ENCODE measurements at places on chromosomes 1 and 21. TPM values are rescaled to one million over a fixed set of nuclear protein-coding genes. Genes with fewer than 3 reads are reported as not detected.

DNA sequence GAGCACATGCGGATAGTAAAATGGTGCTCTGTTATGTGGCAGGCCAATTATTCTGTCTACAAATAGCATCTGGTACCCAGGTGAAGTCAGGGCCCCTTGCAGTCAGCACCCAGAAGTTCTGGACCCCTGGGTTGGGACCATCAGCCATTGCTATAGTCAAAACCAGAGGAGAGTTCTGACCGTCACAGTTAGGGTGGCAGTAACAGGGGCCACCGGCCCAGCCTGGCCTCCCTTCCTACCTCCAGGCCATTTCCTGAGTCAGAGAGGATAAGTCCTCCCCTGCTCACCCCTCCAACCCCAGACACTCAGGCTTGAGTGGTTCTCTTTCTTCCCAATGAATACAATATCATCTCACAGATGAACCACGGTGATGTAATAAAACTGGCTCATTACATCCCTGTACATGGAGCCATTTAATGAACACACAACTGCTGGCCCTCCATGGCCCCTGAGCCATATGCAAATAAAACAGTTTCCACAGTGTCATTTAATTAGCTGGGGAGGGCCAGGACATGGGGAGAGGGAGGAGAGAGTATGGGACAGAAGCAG lies 673.6 kb downstream of the MATN1 start:
- no peak overlapping the region for H3K27ac ChIP-seq
- no peaks in the 10 kb centered on the region for H3K4me1 ChIP-seq
- peaks cover 28% of the 10 kb centered on the region for H3K27me3 ChIP-seq
- DNase-seq: peak; percentile 34
- no peaks in the 10 kb centered on the region for H3K36me3 ChIP-seq

DNA sequence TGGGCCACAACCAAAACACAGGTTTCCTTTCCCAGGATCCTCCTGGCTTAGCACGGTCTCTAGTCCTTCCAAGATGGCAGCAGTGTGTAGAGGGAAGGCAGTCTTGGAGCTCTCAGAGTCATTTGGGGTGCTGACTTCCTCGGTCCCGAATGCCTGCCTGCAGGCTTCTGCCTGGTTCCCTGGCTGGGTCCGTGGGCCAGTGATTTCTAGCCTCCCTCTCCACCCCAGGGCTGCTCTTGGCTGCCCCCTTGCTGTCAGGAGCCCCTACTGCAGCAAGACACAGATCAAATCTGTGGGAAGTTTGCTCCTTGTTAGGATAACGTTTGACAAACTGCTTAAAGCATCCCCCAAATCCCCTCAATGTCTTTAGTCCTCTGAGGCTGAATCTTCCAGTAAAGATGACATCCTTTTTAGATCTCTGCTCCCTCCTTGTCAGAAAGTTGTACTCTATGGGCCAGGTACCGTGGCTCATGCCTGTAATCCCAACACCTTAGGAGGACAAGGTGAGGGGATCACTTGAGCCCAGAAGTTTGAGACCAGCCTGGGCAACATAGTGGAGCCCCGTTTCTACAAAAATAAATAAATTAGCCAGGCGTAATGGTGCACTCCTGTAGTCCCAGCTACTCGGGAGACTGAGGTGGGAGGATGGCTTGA lies 272.5 kb downstream of the RRAGC start:
- no peaks in the 10 kb centered on the region for H3K36me3 ChIP-seq
- H3K27me3 ChIP-seq: peaks cover 29% of the 10 kb centered on the region
- H3K4me3 ChIP-seq: no peak overlapping the region
- no peak for DNase-seq
- no peaks in the 10 kb centered on the region for H3K4me1 ChIP-seq

DNA sequence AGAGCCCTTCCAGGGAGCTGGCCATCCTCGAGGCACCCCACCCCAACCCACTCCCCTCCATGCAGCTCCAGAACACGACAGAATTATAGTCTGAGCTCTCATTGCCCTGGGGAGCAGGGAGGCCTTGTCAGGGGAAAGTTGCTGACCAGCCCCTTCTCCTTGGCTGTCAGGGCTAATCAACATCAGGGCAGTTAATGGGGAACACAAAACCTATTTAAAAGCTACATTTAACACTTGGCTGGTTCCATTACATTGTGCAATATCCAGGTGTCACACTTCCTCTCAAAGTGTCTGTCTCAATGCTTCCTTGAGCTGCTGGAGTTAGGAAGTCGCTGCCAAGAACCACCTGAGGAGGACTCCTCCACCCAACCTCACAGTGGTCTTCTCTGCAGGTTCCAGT lies 111.8 kb upstream of the GRIK3 start:
- no peaks in the 10 kb centered on the region for H3K36me3 ChIP-seq
- H3K27ac ChIP-seq: no peak overlapping the region
- no peak overlapping the region for H3K4me3 ChIP-seq
- DNase-seq: peak; percentile 51
- H3K4me1 ChIP-seq: no peaks in the 10 kb centered on the region
- H3K27me3 ChIP-seq: peaks cover 45% of the 10 kb centered on the region

- DNase-seq: no peak
- peak overlapping the region; percentile 88 for H3K27ac ChIP-seq
- H3K27me3 ChIP-seq: no peaks in the 10 kb centered on the region
- peaks cover 9% of the 10 kb centered on the region for H3K36me3 ChIP-seq
Observed at GRCh38 chr1:36440044-36440443, 10.2 kb downstream of the OSCP1 start.

GRCh38 chr1:88649932-88650331 lies 34.1 kb upstream of the PKN2 start:
- H3K36me3 ChIP-seq: no peaks in the 10 kb centered on the region
- no peak overlapping the region for H3K27ac ChIP-seq
- no peak overlapping the region for H3K4me3 ChIP-seq

- peak overlapping the region; percentile 65 for H3K4me3 ChIP-seq
- peak overlapping the region; percentile 7 for H3K27ac ChIP-seq
- DNase-seq: no peak
- no peaks in the 10 kb centered on the region for H3K36me3 ChIP-seq
- H3K4me1 ChIP-seq: peaks cover 4% of the 10 kb centered on the region
Observed at GRCh38 chr1:18632783-18633421, 2.3 kb downstream of the PAX7 start.

DNA sequence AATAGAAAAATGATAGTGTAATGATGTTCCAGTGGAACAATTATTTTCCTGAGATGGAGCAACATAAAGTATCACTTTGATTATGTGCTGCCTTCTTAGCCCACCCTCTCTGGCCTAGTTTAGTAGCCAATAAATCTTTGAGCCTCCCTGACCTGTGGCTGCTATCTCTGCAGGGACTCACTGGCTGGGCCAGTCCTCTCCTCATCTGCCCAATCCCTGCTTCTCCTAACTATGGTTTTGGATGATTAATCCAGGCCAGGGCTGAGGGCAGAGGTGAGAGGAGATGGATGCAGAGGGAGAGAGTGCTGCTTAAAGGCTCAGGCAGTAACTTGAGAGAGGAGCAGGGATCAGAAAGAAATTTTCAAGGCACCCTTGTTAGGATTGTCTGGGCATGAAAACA lies 89.0 kb upstream of the CD34 start:
- peaks cover 3% of the 10 kb centered on the region for H3K4me1 ChIP-seq
- peaks cover 15% of the 10 kb centered on the region for H3K27me3 ChIP-seq
- DNase-seq: peak; percentile 7
- H3K27ac ChIP-seq: no peak overlapping the region
- H3K4me3 ChIP-seq: no peak overlapping the region

- H3K4me1 ChIP-seq: peaks cover 31% of the 10 kb centered on the region
- H3K36me3 ChIP-seq: peaks cover 28% of the 10 kb centered on the region
- DNase-seq: no peak
- H3K27ac ChIP-seq: peak overlapping the region; percentile 95
Observed at GRCh38 chr1:67427947-67428346, 2.3 kb downstream of the SERBP1 start.

GRCh38 chr1:115404911-115405310 lies 66.9 kb upstream of the NGF start:
- no peak overlapping the region for H3K4me3 ChIP-seq
- H3K4me1 ChIP-seq: peaks cover 13% of the 10 kb centered on the region
- H3K27me3 ChIP-seq: no peaks in the 10 kb centered on the region

- peaks cover 6% of the 10 kb centered on the region for H3K4me1 ChIP-seq
- DNase-seq: peak; percentile 72
- peaks cover 25% of the 10 kb centered on the region for H3K27me3 ChIP-seq
- peak overlapping the region; percentile 88 for H3K4me3 ChIP-seq
Observed at GRCh38 chr1:905071-905749, 18.5 kb upstream of the SAMD11 start.

GRCh38 chr21:46097336-46098293 lies at the start of gene COL6A2:
Gene COL6A2 (plus strand): TSS chr21:46098112.
- peaks cover 12% of the 10 kb centered on the region for H3K36me3 ChIP-seq
- DNase-seq: peak; percentile 78
- H3K27ac ChIP-seq: no peak within 1 kb of the TSS
- H3K4me3 ChIP-seq: peak within 1 kb of the TSS; percentile 80
- peaks cover 38% of the 10 kb centered on the region for H3K27me3 ChIP-seq

DNA sequence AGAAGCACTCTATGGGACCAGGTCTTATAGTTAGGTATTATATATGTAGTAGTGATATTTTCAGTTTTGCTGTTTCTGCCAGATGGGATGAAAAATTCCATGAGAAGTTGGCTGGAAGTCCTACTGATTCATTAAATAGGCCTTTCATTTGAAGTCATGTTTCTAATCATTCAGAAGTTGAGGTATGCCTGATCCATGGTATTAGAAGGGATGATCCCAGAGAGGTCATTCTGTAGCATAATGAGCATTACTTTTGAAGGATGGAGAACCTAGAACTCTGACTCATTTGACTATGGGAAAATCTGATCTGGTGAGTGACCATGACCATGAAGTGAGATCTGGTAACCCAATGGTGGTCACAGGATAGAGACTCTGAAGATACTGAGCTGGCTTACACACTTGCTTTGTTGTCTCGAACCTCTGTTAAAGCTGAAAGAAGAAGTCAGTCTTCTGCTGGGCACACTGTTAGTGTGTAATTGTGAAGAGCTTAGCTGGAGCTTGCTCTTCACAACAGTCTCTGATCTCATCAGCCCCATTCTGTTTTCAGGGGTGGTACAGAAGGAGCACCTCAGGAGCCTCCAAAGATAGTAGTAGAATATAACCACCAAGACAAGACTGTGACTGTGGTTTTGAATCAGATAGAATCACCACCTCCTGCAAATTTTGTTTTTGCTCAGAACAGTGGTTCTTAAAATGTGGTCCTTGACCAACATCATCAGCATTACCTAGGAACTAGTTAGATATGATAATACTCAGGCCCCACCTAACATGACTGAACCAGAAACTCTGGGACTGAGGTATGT lies 9.0 kb downstream of the MGST3 start:
- no peaks in the 10 kb centered on the region for H3K27me3 ChIP-seq
- peaks cover 5% of the 10 kb centered on the region for H3K36me3 ChIP-seq
- DNase-seq: no peak
- no peak overlapping the region for H3K27ac ChIP-seq
- H3K4me3 ChIP-seq: no peak overlapping the region

- no peak overlapping the region for H3K27ac ChIP-seq
- H3K27me3 ChIP-seq: no peaks in the 10 kb centered on the region
- H3K4me3 ChIP-seq: no peak overlapping the region
- H3K36me3 ChIP-seq: no peaks in the 10 kb centered on the region
- DNase-seq: no peak
Observed at GRCh38 chr1:97745912-97746311, 174.9 kb downstream of the DPYD start.

DNA sequence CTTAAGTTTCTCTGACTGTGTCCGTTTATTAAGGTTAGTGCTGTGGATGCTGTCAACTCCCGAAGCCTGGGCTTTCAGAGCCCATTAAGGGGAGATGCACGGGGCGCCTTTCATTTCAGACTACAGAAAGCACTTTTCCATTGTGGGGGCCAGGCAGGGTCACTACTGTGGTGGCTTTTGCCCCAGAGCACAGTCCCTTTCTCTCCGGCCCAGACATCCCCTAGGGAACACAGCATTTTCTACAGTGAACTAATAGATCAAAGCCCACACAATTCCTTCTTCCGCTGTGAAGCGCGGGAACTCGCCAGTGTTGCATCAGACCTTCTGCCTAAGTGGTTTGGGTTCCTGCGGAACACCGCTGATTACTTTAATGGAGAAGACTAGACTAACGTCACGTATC lies 26.8 kb upstream of the MAP1LC3C start:
- H3K4me1 ChIP-seq: no peaks in the 10 kb centered on the region
- no peak overlapping the region for H3K27ac ChIP-seq
- H3K36me3 ChIP-seq: no peaks in the 10 kb centered on the region
- no peak for DNase-seq

- H3K4me1 ChIP-seq: peaks cover 9% of the 10 kb centered on the region
- H3K27ac ChIP-seq: no peak overlapping the region
- no peak for DNase-seq
- peak overlapping the region; percentile 41 for H3K4me3 ChIP-seq
- no peaks in the 10 kb centered on the region for H3K36me3 ChIP-seq
Observed at GRCh38 chr1:156368157-156368658, 803 bp upstream of the RHBG start.

DNA sequence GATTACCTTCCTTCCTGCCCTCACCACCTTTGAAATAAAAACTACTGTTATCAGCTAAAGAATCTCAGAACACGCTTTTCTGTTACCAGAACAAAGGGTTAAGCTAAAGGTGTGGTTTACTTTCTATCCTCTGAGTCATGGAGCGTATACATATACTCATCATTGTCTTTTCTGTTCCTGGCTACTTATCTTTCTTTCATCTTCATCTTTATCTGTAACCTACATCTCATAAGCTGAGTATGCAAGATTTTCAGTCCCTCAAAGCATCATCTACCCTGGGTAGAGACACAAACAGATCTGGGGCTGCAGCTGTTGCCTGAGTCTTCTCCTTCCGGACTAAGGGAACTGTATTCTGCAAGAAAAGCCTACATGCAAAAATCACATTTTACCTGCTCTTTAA lies 75.6 kb downstream of the LMO4 start:
- no peaks in the 10 kb centered on the region for H3K36me3 ChIP-seq
- no peak for DNase-seq
- peaks cover 10% of the 10 kb centered on the region for H3K4me1 ChIP-seq
- no peaks in the 10 kb centered on the region for H3K27me3 ChIP-seq

The NOS1AP gene
- 10.3 TPM for total RNA-seq

The PLA2G2A gene
- 26.1 TPM for total RNA-seq

The SPATA46 gene
- total RNA-seq: not detected

The BCAN gene
- not detected for total RNA-seq

The SPEN gene
- 79.4 TPM for total RNA-seq

The OR6K3 gene
- not detected for total RNA-seq

The RNU1-2 gene
- total RNA-seq: 2,993 TPM

The F13B gene
- 0.48 TPM for total RNA-seq

The UBE2J2 gene
- total RNA-seq: 73.8 TPM

All from type B pancreatic cell (in vitro differentiated cells).